ENCODE measurements at places on chromosomes 5 and 9.

GRCh38 chr9:31255211-31255610, 1129.2 kb upstream of the ACO1 start:
- no peak for DNase-seq

DNA sequence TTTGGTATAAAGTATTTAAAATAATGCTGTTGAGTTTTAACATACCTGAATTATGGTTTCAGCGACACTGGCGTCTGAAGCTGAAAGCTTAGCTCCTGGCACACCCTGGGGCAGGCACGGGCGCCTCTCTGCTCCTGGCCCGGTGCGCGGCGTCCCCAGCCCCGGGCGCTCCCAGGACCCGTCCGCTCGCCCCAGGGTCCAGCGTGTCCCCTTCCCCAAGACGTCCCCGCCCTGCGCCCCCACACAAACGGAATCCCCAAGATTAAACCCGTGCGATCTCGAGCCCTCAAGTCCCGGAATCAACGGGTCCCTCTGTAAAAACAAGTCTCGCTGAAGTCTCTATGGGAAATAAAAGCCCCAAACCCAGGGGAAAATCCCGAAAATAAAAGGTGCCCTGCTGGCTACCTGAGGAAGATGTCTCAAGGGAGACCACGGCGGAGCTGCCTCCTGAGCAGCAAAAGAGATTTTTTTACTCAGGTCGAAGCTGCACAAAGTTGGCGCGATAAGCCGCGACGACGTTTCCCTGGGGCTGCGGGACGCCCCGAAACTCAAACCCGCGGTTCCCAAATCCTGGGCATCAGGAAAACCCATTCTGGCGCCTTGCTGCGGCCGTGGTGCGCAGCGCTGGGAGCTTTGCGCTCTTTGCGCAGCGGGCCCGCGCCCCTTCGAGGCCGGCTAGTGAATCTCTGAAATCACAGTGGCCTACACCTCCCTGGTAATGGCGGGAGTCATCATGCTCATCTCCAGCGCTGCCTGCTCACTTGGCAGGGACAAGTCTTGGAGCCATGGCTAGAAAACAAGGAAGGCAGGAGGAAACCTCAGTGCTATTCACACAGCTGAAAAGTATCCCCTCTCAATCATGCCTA, 6.3 kb upstream of the IFNA8 start:
- DNase-seq, result no peak

GRCh38 chr9:3434594-3434993, 91.2 kb downstream of the RFX3 start:
- no peak for DNase-seq

- DNase-seq, result no peak
These were observed 14.1 kb downstream of the ALDH1B1 start for GRCh38 chr9:38406476-38407186.

DNA sequence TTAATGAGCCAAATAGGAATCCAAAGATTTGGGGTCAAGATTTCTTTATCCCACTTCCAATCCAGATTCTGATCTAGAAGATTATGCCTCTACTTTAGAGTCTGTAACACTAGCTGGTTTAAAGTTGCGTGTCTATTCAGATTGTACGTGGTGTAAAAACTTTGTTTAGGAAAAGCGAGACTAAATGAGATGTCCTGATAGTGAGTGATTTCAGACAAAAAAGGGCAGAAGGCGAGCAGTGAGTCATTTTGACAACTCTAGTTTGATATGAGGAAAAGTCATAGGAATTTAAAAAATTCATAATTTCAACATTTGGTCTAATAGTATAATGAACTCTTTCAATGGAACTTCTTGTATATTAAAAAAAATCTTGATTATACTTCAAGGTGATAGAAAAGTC, 119.6 kb upstream of the KLF9 start:
- DNase-seq, result no peak

DNA sequence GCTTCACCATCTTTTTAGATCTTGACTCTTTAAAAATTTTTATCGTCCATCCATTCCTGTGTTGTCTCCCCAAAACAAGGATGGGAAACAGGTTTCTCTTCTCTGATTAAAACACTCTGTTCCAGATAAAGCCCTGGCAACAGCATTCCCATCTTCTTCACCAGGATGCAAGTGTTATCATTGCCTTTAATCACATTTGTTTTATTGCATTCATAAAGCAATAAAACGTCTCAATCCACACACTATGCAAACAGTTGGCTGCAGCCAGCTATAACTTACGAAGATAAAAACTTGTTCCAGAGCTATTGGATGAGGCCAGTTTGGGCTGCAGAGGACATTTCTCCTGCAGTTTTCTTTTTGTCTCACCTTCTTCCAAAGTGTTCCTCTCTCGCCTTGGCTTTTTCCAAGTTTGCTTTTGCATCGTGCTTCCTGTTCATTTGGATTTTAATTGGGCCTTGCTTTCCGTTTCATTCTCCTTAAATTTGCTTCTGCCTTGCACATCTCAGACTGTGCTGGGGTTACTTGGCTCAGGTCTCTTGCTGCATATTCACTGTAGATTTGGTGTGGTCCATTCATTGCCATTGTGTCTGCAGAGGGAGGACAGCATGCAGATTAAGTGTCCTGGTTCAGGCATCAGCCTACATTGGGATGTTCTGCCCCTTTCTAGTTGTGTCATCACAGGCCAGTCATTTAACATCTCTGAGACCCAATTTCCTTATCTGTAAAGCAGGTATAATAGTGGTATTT, 136.5 kb upstream of the LIFR start:
- no peak for DNase-seq

GRCh38 chr5:167750586-167750985, 540.9 kb upstream of the WWC1 start:
- no peak for DNase-seq

DNA sequence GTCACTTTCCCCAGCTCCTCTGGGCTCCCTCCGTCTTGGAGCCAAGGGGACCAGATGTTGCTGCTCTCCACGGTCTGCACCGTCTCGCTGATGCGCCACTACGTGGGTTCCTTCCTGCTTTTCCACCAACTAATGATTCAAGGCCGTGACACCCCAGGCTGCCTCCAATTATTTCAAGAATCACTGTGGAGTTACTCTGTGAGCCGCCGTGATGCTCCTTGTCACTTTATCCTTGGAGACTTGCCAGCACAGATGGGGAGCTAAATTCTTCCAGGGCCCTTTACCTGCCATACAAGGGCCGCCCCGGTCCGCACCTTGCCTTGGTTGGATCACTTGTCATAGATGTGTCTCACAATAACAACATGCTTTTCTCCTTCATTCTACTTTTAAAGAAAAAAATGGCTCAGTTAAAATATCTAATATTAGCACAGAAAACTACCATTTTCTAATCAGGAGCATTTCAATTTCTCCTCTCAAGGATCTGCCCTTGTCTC, 202.0 kb downstream of the FSTL4 start:
- no peak for DNase-seq

- no peak for DNase-seq
These were observed 4.6 kb downstream of the TUBB4B start for GRCh38 chr9:137245450-137246421.

GRCh38 chr9:117448066-117448465, 33.2 kb upstream of the ASTN2 start:
- DNase-seq, result no peak

DNA sequence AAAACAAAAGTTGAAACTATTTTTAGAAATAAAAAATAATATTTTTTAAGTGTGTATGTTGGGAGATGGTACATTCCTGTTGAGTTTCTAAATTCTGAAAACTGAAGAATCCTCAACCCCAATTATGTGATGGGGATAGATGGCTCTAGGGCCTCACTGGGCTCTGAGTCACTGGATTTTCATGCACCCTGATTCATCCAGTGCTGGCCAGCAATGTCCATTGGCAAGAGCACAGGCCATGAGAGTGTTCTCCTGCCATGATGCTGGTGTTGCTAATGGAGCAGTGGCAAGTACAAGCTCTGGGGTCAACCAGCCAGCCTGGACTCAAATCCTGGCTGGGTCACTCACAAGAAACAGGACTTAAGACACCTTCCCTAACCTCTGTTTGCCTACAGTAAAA, 23.3 kb downstream of the SMIM23 start:
- DNase-seq, result no peak

DNA sequence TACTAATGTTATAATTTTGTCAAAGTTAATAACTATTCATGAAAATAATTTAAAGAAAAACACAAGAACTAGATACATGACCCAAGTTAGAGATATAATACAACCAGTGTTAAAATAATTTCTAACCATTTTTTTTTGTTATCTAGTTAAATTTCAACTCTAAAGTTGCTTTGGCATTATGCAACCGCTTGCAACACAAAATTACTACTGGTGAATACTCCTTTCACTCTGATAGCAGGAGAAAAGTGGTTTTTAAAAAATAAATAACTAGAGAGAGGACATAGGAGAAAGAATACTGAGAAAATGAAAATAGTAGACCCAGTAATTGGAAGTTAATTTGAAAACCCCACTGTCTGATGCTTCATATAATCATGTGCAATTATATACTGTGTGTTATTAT, 622.4 kb upstream of the GRIN3A start:
- DNase-seq, result no peak

DNA sequence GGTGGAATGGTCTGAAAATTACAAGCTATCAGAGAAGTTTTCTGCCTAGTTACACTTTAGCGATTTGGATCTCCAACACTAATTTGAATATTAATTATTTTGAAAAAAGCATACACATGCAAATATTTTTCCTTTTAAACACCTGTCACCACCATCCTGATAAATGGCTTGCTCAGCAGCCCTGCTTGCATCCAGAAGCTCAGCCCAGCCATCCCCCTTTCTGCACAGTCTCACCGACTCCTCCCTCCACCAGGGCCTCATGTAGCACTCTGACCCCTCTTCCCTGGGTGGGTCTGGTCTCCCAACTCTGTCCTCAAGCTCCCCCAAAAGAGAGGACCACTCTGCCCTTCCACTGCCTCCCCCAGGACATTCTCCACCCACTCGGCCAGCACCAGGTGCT, 70.0 kb downstream of the C5orf15 start:
- no peak for DNase-seq

GRCh38 chr5:93461756-93462155, 119.3 kb downstream of the NR2F1-AS1 start:
- no peak for DNase-seq

GRCh38 chr5:21661184-21661583, 1192.0 kb downstream of the CDH12 start:
- DNase-seq, result no peak

- no peak for DNase-seq
These were observed 57.8 kb upstream of the RAI14 start for GRCh38 chr5:34598177-34598794.

DNA sequence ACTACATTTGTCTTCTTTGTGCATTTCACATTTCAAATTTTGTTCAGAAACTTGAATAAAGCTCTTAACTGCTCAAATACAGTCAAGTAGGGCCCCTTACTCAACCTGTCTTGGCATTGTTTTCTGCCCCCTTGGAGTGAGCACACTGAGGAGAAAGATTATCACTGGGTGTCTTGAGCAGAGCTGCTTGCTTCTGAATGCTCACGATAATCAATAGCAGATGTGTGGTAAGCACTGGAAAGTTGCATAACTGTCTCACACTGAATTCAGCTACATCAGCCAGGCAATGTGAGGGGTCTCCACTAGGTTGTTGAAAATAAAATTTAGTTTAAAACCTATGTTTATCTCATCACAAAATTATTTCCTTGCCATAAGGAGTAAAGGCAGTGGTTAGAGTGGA, 7.8 kb upstream of the TNFAIP8 start:
- DNase-seq, result no peak

DNA sequence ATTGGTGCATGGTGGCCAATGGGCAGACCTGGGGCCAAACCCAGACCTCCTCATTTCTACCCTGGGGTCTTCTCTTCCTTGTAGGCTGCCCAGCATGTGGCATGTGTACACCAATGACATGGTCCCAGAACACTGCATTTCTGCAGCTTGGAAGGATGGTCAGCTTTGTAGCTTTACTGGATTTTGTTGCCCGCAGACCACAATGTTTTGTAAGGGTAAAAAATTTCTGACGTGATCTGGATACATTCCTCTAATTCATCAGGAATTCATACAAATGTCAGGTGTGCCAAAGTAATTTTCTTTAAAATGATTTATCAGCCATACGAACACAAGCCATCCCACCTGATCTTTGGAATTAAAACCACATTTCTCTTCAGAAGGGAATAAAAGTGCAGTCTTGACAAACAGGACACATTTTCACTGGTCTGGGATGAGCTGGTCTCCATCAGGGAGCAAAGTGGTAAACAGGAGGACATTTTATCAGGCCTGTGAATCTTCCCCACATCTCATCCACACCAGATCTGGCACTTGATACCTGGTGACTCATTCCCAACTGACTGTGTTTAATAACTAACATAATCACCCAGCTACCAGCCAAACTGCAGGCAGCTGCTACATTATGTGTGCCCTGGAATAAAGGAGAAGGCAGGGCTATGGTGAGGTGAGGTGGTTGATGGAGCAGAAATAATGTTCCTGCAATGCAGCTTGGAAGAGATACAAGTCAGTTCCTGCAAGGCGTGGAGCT, 103.9 kb downstream of the SPOCK1 start:
- DNase-seq, result no peak

DNA sequence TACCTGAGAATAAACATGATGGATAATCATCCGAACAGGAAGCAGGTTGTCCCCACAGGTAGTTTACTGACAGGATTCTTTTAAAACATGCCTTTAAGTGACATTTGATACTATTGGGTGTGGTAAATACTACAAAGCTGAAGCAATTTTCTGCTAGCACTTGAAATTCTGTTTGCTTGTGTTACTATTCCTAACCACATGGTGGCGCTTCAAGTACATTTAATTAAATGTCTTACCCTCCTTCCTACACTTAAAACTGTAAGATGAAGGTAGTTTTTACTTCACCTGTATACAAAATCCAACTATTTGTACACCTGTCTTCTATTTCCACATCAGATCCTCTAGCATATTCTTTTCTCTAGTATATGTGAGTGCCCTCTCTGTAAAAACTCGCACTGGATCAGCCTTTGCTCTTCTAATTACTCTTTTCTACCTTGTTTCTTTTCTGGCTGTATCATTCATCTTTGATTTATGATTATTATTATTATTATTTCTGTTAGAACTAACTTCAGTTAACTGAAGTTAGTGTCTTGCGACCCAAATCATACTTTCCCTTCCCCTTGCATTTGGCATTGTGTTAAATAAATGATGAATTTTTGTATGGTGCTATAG, 18.4 kb downstream of the SLC25A46 start:
- DNase-seq, result no peak

DNA sequence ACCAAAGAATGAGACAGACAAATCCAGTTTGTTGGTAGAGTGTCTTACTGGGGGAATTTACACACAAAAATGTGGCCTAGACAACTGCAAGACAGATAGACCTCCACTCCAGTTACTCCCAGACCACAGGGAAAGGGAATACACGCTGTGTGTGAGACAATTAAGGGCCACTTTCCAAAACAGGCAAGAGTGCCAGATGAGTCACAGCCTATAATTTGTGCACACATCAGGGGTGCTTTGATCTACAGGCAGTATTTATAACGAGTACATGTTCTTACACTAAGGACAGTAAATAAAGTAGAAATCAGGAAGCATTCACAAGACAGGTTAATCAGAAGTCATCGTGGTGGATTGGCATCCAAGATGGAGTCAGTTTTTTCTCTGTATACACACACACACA, 114.8 kb downstream of the ZNF622 start:
- DNase-seq, result no peak

- DNase-seq, result no peak
These were observed 465.0 kb downstream of the MTRR start for GRCh38 chr5:8333977-8334376.
